Activated naive CD8-positive, alpha-beta T cell treated with anti-CD3 and anti-CD28 coated beads, Interleukin-2, amount 50 U/mL, for 24 hours (primary cell): ENCODE measurements at places on chromosomes 5 and 9.

GRCh38 chr5:158877706-158878105, 222.0 kb downstream of the EBF1 start:
- no peaks in the 10 kb centered on the region for H3K27me3 ChIP-seq
- no peaks in the 10 kb centered on the region for H3K36me3 ChIP-seq
- no peak overlapping the region for H3K27ac ChIP-seq
- H3K4me1 ChIP-seq: peaks cover 43% of the 10 kb centered on the region
- DNase-seq: no peak

- H3K36me3 ChIP-seq: no peaks in the 10 kb centered on the region
- H3K27ac ChIP-seq: no peak overlapping the region
- peaks cover 13% of the 10 kb centered on the region for H3K4me1 ChIP-seq
- no peak overlapping the region for H3K4me3 ChIP-seq
- no peak for DNase-seq
Measured at GRCh38 chr5:146880966-146881365, 2.4 kb upstream of the PPP2R2B start.

DNA sequence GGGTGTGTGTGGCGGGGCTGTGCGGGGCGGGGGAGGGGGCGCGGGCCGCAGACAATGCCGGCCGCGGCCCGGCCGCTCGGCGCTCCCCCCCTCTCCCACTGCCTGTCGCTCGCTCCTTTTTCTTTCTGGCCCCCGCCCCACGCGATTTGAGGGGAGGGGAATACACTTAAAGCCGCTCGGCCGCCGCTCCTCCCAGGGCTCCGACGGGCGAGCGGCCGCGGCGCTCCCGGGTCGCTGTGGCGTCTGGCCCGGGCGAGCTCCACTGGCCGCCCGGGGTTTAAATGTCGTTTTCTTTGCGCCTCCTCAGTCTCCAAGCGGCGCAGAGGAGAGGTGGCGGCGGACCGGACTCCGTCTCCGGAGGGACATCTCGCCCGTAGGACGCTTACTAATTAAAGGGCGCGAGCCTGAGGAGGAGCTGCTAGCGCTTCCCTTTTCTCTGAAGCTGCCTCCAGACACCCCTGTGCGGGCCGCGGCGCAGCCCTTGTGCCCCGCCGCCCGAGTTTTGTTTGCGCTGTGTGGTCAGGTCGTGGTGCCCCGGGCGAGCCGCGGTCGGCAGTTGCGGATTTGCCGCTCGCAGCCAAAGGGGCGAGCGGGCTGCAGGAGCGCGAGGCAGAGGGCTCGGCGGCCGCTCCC, 1.4 kb downstream of the ZSWIM6 start:
- peaks cover 37% of the 10 kb centered on the region for H3K4me1 ChIP-seq
- H3K4me3 ChIP-seq: peak overlapping the region; percentile 79
- peaks cover 13% of the 10 kb centered on the region for H3K27me3 ChIP-seq
- H3K36me3 ChIP-seq: peaks cover 9% of the 10 kb centered on the region

DNA sequence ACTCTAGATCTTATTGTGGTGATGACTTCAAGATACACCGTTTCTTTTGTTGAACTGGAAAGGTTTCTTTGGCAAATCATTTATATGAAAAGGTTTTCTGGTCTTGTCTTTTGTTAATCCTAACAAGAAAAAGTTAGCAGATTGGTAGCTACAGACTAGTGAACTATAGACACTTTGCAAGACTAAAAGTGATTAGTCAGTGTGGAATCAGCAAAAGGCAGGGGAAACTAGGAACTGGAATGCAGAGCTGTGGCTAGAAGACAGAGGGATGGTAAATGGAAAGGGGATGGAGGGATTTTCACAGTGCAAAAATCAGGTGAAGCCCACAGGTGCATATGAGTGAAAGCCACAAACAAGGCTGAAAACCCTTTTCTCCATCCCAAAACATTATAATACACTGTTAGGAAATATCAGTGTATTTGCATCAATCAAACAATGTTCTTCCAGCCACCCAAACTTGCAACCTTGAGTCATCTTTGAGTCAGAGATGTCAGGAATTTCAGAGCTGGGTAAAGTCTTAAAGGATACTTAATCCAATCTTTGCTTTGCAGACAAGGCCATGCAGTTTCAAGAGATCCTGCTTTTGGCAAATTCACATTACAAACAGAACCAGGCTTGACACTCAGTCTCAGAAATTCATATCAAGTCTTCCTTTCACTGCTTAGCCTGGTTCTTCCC, 52.7 kb downstream of the PLK2 start:
- no peaks in the 10 kb centered on the region for H3K36me3 ChIP-seq
- H3K27me3 ChIP-seq: peaks cover 1% of the 10 kb centered on the region
- H3K4me1 ChIP-seq: no peaks in the 10 kb centered on the region
- no peak overlapping the region for H3K27ac ChIP-seq
- no peak for DNase-seq

GRCh38 chr9:120191141-120191540, 388.8 kb downstream of the CDK5RAP2 start:
- no peak for DNase-seq
- H3K27ac ChIP-seq: no peak overlapping the region
- H3K4me1 ChIP-seq: no peaks in the 10 kb centered on the region
- H3K4me3 ChIP-seq: no peak overlapping the region

DNA sequence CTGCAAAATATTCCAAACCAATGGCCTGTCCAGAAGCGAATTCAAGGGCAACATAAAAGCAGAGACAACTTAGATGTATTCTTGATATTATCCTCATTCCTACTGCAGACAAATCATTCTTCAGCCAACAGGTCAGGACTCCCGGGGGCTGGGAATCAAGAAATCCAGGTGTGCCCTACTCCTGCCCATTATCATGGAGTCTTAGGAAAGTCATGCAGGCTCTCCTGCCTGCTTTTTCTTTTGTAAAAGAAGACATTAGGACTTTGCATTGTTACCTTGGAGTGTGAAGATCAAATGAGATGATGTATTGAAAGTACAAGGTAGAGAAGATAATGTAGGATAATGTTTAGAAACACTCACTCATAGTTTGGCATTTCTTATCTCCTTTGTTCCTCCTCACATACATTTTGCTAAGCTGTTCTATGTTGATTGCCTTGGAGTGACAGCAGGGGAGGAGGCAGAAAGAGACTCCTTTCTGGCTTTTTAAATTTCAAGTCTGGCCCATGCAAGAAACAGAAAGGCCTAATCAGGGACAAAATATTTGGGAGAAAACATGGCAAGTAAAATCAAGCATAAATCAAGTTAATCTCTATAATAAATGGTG, 113.8 kb downstream of the SV2C start:
- no peaks in the 10 kb centered on the region for H3K36me3 ChIP-seq
- H3K4me1 ChIP-seq: no peaks in the 10 kb centered on the region
- no peak overlapping the region for H3K4me3 ChIP-seq
- no peak overlapping the region for H3K27ac ChIP-seq
- no peaks in the 10 kb centered on the region for H3K27me3 ChIP-seq
- no peak for DNase-seq

GRCh38 chr5:115774684-115775083, 41.8 kb downstream of the CDO1 start:
- no peak overlapping the region for H3K27ac ChIP-seq
- H3K4me1 ChIP-seq: no peaks in the 10 kb centered on the region
- DNase-seq: no peak
- no peak overlapping the region for H3K4me3 ChIP-seq
- no peaks in the 10 kb centered on the region for H3K36me3 ChIP-seq
- H3K27me3 ChIP-seq: peaks cover 21% of the 10 kb centered on the region

GRCh38 chr5:112445626-112446350, 26.7 kb upstream of the EPB41L4A start:
- no peak for DNase-seq
- no peaks in the 10 kb centered on the region for H3K4me1 ChIP-seq
- no peak overlapping the region for H3K27ac ChIP-seq
- no peaks in the 10 kb centered on the region for H3K27me3 ChIP-seq
- no peaks in the 10 kb centered on the region for H3K36me3 ChIP-seq
- H3K4me3 ChIP-seq: no peak overlapping the region

- H3K27me3 ChIP-seq: peaks cover 1% of the 10 kb centered on the region
- peaks cover 14% of the 10 kb centered on the region for H3K4me1 ChIP-seq
- no peak for DNase-seq
- no peak overlapping the region for H3K27ac ChIP-seq
Measured at GRCh38 chr9:113888336-113888735, 12.2 kb downstream of the ZNF618 start.
